Breast epithelium (tissue), 4 donors: ENCODE measurements at places on chromosomes 6 and 20. TPM values are rescaled to one million over a fixed set of nuclear protein-coding genes. Genes with fewer than 3 reads are reported as not detected.
A peak's percentile ranks its signal among the peaks of the same experiment; 100 is the strongest.

The MYB gene
- 1.1 TPM for total RNA-seq

The CLDN20 gene
- total RNA-seq = not detected

The TDRD6 gene
- 1.1 TPM for total RNA-seq

The TGM2 gene
- 10.7 TPM for total RNA-seq

The FAXC gene
- total RNA-seq = 5.2 TPM

The MRPL18 gene
- total RNA-seq = 72.9 TPM

The NNAT gene
- 9.7 TPM for total RNA-seq

GRCh38 chr6:21101694-21102093 is 491.9 kb upstream of the SOX4 start:
- no peaks in the 10 kb centered on the region for H3K27me3 ChIP-seq
- DNase-seq = no peak
- H3K27ac ChIP-seq = no peak overlapping the region
- H3K4me1 ChIP-seq = no peaks in the 10 kb centered on the region

DNA sequence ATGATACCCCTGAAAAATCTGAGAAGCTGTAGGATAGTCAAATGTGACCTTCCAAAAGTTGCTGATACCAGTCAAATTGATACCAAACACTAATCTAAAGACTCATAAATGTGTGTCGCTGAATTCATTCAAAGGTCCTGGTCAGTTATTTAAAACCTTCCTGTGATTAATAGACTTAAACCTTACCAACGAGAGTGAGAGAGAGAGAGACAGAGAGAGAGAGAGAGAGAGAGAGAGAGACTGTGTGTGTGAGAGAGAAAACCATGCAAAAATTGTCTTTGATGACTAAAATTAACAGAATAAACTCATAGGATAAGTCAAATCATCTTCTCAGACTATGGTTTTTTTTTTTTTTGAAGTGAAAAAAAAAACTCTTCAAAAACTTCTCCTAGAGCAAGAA is 370.9 kb upstream of the HS3ST5 start:
- no peak overlapping the region for H3K4me3 ChIP-seq
- no peak overlapping the region for H3K27ac ChIP-seq
- H3K36me3 ChIP-seq = no peaks in the 10 kb centered on the region
- DNase-seq = no peak

DNA sequence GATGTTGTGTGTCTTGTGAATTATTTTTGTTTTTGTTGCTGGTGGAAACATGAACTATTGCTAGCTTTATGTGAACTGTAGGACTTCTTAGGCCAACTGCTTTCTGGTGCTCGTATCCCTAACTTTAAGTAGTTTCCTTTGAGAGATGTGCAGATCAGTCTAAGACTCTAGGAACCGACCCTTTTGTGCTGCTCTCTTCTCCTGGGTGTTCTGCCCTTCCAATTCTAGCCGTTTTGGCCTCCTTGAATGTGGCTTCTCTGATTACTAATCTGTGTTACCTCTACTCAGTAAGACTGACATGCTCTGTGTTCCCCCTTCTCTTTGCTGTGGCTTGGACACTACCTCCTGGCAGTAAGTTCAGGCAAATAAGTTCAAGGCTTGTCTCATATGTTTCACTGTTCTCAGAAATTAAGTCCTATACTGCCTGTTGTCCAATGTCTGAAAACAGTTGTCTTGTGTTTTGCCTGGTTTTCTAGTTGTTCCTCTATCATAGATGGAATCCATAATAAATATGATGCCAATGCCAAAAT is 58.0 kb downstream of the FOXO3 start:
- no peaks in the 10 kb centered on the region for H3K27me3 ChIP-seq
- H3K36me3 ChIP-seq = no peaks in the 10 kb centered on the region
- peak overlapping the region; percentile 26 for H3K27ac ChIP-seq
- no peak overlapping the region for H3K4me3 ChIP-seq
- H3K4me1 ChIP-seq = peaks cover 3% of the 10 kb centered on the region

GRCh38 chr20:35665949-35666288 is 1.2 kb upstream of the CPNE1 start:
- no peaks in the 10 kb centered on the region for H3K27me3 ChIP-seq
- peaks cover 9% of the 10 kb centered on the region for H3K4me1 ChIP-seq
- DNase-seq = no peak
- no peaks in the 10 kb centered on the region for H3K36me3 ChIP-seq

GRCh38 chr20:4545526-4545925 is 176.2 kb upstream of the PRND start:
- DNase-seq = no peak
- H3K4me3 ChIP-seq = no peak overlapping the region
- no peak overlapping the region for H3K27ac ChIP-seq
- no peaks in the 10 kb centered on the region for H3K27me3 ChIP-seq
- no peaks in the 10 kb centered on the region for H3K36me3 ChIP-seq

DNA sequence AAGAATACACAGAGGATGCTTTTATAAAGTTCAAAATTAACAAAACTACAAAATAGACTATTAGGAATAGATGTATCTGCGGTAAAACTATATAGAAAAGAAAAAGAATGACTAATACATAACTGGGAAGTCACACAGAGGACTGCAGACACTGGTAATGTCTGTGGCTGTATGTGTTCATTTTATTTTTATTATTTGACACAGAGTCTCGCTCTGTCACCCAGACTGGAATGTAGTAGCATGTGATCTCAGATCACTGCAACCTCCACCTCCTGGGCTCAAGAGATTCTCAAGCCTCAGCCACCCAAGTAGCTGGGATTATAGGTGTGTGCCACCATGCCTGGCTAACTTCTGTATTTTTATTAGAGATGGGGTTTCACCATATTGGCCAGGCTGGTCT is 38.9 kb downstream of the ESF1 start:
- no peaks in the 10 kb centered on the region for H3K4me1 ChIP-seq
- no peak overlapping the region for H3K4me3 ChIP-seq
- no peak for DNase-seq
- H3K27ac ChIP-seq = no peak overlapping the region
- no peaks in the 10 kb centered on the region for H3K27me3 ChIP-seq

DNA sequence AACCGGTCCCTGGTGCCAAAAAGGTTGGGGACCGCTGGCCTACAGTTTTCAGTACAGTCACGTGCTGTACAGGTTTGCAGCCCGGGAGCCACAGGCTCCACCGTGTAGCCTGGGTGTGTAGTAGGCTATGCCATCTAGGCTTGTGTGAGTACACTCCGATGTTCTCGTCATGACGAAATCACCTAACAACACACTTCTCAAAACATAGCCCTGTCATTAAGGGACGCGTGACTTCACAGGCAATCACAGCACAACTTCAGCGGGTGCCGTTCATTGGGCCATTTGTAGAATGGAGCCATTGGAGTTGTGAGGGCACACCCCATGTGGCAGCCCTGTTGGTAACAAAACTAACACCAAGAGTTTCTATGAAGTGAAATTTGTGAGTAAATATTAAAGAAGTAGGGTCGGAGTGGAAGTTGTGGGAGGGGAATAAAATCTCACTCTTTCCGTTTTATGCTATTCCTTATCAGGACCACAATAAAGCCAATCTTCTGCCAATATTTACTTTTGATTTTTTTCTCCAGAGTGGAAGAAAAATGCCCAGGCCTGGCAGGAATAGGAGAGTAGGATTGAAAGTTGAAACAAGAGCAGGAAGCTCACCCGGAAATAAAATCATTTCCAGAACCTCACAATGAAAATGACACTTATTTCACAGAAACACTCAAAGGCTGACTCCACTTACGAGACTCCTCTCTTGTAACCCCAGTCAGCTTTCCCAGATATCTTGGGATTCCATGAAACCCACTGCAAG is 63.7 kb upstream of the PTPN1 start:
- no peaks in the 10 kb centered on the region for H3K36me3 ChIP-seq
- H3K4me3 ChIP-seq = no peak overlapping the region
- no peaks in the 10 kb centered on the region for H3K4me1 ChIP-seq
- no peak overlapping the region for H3K27ac ChIP-seq
- no peak for DNase-seq
- no peaks in the 10 kb centered on the region for H3K27me3 ChIP-seq

DNA sequence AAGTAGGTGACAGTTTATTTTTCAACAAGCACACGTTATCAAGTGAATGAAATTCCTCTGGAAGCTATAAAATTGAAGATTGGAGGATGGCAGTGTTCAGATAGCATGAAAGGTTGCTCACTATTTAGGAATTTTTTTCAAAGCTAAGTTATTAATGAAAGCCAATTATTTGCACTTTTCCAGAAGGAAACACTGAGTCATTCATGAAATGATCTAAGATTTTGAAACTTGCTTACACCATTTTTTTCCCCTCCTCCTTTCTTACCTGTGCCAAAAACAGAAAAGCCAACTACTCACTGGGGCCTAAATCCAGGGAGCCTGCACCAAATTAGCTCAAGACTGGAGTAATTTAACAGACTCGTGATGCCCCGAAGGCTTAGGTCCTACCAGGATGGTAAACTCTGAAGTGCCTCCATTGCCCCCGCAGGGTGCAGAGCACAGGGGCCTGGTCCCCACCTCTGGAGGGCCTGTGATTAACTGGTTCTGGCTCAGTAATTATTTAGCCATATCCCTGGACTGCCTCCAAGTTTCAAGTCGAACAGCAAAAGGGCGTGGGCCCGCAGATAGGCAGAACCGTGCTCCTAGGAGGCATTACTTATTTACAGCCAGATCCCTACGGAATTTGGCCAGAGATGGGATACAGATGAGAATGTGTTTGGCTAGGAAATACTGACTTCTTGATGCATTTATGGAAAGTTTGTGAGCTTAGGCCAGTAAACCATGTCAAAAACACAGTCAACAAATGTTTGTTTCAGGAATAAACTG is 28.0 kb upstream of the ZNF217 start:
- H3K27me3 ChIP-seq = no peaks in the 10 kb centered on the region
- H3K4me1 ChIP-seq = peaks cover 15% of the 10 kb centered on the region
- H3K4me3 ChIP-seq = no peak overlapping the region
- H3K27ac ChIP-seq = peak overlapping the region; percentile 93
- no peak for DNase-seq

DNA sequence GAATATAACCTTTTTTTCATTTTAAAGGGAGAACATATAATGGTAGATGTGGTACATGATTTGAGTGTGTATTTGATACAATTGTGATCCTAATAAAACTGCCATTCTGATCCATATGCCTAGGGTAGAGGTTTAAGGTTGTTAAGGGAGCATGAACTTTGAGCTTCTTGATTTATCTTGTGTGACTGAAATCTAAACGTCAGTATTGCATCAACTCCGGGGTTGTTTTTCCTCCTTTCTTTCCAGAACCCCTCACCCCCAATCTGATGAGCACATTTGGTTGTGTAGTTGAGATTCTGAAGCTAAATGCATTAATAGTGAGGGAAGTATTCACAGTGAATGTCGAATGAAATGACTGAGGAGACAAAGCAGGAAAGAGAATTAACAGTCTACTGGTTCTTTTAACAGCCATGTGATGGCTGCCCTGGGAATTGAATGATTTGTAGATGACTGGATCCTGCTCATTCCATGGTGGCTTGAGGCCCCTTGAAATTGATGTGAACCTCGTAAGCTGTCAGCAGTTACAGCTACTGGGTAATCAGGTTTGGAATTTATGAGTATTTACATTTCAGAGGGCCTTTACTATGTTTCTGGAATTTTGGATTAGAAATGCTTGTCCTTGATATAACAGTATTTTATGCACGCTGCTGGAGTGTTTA is 44.8 kb downstream of the FARS2 start:
- no peaks in the 10 kb centered on the region for H3K4me1 ChIP-seq
- no peak overlapping the region for H3K4me3 ChIP-seq
- no peak for DNase-seq
- no peaks in the 10 kb centered on the region for H3K36me3 ChIP-seq
- no peak overlapping the region for H3K27ac ChIP-seq

DNA sequence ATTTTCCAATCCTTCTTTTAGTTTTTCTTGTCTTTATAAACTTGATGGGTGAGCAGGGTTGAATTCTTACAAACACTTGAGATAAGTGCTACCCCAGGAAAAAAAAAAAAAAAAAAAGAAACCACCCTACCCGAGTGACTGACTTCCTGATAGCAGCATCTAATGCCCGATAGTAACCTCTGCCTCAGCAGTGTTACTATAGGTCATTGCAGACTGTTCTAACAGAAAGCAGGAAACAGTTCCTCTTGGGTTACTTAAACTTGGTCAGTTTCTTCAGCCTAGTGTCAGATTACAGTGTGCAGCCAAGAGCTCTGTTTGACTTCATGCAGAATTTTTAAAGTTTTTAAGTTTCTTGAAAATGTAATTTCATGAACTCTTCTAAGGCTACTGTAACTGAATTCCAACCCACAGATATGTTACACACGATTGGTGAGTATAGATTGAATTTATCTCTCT is 2.1 kb downstream of the MYLIP start:
- H3K4me1 ChIP-seq = peaks cover 4% of the 10 kb centered on the region
- no peaks in the 10 kb centered on the region for H3K36me3 ChIP-seq
- peak overlapping the region; percentile 99 for H3K27ac ChIP-seq

GRCh38 chr20:8248051-8248450 is 116.0 kb downstream of the PLCB1 start:
- H3K36me3 ChIP-seq = no peaks in the 10 kb centered on the region
- DNase-seq = no peak
- H3K4me3 ChIP-seq = no peak overlapping the region
- no peaks in the 10 kb centered on the region for H3K27me3 ChIP-seq

DNA sequence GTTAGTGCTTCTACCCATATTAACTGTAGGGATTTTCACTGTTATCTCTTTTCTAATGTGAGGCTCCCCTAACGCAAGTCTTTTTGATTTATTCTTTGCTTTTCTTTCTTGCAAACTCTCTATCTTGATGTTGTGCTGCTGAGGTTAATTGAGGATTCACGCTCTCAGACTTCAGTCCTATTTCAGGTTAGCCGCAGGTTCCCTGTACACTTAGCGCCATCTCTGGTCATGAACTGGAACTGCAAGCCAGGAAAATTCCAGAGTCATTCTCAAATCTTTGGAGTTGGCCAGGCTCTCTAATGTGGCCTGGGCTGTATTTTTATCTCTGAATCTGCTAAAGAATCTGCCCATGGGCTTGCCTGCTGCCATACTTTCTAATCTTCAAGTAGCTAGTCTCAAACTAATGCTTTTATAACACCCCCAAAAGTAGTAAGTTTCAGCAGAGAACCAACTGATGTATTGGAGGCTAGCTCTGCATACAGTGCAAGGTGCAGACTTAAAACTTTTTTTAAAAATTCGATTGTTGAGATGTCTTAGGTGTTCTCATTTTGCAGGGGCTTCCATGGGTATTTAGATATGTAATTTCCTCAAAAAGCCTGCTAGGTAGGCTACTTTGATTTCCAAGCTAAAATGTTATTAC is 91.1 kb upstream of the OPRM1 start:
- H3K27me3 ChIP-seq = no peaks in the 10 kb centered on the region
- H3K36me3 ChIP-seq = no peaks in the 10 kb centered on the region
- H3K4me1 ChIP-seq = no peaks in the 10 kb centered on the region
- no peak overlapping the region for H3K27ac ChIP-seq
